ENCODE measurements at places on chromosomes 1 and 21.
A peak's percentile ranks its signal among the peaks of the same experiment; 100 is the strongest.

- no peak for DNase-seq
These were observed 1.2 kb downstream of the ATP2B4 start for GRCh38 chr1:203627851-203628200.

DNA sequence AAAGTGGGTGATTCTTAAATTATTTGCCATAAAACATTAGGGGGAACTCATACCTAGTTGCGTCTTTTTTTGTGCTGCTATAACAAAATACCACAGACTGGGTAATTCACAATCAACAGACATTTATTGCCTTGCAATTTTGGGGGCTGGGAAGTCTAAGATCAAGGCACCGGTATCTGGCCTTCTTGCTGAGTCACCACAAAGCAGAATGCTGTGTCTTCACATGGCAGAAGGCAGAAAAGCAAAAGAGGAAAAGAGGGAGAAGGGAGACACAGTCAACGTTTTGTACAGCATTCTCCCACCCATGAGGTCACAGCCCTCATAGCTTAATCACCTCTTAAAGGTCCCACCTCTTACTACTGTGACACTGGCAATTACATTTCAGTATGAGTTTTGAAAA is 291.0 kb downstream of the CHRM3 start:
- no peak for DNase-seq

DNA sequence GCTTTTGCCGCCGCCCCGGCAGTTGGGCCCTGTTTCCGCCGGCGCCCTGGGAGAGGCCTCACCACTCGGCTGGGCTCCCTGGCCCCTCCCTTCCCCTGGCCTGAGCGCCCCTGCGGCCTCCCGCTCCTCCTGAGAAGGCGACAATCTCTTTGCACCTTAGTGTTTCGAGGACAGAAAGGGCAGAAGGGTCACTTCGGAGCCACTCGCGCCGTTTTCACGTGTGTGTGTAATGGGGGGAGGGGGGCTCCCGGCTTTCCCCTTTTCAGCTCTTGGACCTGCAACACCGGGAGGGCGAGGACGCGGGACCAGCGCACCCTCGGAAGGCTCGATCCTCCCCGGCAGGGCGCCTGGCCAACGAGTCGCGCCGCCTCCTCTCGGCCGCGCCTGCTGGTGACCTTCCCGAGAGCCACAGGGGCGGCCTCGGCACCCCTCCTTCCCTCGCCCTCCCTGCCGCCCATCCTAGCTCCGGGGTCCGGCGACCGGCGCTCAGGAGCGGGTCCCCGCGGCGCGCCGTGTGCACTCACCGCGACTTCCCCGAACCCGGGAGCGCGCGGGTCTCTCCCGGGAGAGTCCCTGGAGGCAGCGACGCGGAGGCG is 432 bp upstream of the SIM2 start:
- DNase-seq = no peak

- no peak for DNase-seq
These were observed 198.4 kb upstream of the PTGFR start for GRCh38 chr1:78292361-78292760.

DNA sequence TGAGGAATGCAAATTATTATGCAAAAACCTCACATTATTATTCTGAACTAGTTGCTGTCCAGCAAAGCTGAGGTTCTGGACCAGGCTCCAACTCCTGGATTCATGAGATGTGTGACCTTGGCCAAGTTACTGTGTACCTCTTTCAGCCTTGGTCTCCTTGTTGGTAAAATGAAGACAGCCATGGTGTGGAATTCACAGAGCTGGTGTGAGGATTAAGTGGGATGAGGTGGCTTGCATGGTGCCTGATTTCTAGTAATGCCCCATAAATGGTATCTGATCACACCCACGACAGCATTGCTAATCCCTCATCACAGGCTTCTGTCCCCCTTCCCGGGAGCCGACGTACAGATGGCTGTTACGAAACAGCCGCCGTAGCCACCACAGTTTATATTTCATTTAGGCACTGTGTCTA is 59.6 kb downstream of the PGBD5 start:
- DNase-seq = no peak

DNA sequence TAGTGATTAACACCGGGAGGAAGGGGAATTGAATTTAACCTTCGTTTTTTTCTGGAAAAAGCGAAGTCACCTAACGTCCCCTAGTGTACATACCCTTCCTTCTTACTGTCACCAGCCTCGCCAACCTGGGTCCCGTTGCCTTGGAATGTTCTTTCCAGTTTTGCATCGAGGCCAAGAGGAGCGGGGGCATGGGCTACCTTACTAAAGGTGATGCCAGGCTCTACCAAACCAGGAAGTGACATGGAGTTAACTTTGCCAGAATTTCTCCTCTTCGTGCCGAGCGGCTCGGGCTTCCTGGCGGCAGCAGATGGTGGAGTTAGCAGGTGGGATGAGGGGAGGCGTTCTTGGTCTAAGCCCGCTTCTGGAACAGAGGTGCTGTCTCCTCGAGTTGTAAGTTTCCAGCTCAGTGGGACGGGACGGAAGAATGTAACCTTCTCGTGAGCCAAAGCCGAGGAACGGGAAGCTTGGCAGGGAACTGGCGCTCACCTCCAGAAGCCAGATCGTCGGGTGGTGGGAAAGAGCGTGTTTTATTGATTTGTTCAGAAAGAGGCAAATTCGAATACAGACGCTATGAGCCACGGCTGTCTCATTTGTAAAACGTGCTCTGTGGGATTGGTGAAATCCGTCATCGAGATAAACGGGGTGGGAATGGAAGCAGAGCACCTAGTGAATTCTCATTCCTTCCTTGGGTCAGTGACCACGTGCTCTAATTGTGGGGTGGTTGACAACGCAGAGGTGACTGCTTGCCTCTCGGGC is 486 bp downstream of the NIPAL3 start:
- no peak for DNase-seq

DNA sequence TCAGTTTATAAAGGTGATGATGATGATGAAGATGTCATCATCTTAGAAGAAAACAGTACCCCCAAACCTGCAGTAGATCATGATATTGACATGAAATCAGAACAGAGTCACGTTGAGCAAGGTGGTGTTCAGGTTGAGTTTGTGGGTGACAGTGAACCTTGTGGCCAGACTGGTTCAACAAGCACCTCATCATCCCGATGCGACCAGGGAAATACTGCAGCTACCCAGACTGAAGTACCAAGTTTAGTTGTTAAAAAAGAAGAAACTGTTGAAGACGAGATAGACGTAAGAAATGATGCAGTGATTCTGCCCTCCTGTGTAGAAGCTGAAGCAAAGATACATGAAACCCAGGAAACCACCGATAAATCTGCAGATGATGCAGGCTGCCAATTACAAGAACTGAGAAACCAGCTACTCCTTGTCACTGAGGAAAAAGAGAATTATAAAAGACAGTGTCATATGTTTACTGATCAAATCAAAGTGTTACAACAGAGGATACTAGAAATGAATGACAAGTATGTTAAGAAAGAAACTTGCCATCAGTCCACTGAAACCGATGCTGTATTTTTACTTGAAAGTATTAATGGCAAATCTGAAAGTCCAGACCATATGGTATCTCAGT is 16.0 kb upstream of the CHAF1B start:
- DNase-seq = no peak

GRCh38 chr1:105793536-105794146 is 1262.8 kb upstream of the PRMT6 start:
- DNase-seq = peak; percentile 0

DNA sequence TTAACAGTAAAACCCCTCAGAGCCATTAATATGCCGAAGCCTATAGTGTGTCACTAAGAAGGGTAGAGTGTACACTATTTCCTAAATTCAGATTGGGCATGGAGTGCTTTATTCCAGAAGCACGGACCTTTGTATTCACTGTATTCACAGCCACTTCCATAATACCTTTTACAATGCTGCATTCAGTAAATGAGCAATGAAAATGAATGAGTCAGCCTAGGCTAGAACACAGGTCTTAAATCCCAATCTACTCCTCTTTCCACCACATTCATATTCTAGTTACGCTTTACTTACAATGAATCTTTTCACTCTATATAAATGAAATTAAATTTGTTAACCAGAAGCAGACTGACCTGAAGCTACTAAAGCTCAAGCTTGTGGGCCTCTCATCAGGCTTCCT is 13.0 kb upstream of the GORAB start:
- DNase-seq = no peak

DNA sequence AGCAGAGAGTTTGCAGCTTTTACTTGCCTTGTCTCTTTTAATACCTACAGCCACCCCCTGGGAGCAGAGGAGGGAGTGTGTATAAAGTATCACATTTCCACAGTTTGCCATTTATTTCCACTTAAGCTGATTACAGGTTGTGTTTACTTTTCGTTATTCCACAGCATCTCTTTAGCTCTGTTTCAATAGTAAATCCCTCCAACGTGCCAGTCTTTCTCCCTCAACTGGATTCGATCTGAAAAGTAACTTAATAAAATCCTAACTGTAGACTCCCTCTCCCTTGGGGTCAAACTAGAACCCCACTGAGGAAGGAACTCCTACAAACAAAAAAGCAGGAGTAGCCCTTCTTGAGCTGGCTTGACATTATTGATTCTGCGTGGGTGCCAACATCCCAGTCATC is 3.1 kb upstream of the FCGR2A start:
- no peak for DNase-seq

DNA sequence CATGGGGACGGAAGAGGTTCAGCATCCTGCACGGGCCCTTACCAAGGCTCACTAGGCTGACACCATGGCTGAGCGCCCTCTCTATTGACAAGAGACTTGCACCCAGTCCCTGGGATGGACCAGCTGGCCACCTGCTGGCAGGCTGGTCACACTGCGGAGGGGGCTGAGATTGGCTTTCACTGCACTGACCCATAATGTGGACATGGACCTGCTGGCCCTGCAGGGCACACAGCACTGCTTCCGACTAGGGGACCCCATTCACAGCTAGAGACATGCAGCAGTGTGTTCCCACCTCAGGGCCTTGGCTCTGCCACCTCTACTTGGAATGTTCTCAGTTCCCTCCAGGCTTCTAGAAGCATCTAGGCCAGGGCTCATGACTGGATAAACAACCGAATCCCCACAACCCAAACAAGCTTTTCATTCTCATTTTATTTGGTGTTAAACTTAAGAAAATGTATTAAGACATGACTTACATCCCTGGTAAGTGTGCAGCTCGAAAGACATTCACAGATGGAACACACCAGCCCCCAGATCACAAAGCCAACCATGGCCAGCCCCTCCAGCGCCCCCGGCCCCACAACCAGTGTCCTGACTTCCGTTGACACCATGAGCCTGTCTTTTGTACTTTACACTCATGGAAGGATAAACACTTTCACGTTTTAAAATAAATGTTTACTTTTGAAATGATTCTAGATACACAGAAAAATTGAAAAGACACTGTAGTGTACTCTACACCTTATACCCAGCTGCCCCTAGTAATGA is 9.3 kb upstream of the SRARP start:
- no peak for DNase-seq

- DNase-seq = no peak
These were observed 198.0 kb downstream of the GRIK1 start for GRCh38 chr21:29741761-29742160.

DNA sequence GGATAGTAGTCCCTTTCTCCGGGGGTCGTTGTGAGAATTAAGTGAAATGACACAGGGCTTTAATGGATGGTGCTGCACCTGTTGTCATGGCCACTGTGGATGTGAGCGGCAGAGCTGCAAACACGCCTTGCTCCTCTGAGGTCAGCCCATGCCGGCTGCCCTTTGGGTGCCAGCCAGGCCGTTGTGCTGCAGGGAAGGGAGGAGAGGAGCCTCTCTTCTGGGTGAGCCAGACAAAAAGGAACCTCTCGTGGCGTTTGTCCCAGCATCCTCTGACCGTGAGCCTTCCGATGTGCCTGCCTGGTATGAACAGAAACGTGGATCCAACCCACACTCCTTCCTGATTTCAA is 383.0 kb upstream of the VAMP3 start:
- DNase-seq = no peak

DNA sequence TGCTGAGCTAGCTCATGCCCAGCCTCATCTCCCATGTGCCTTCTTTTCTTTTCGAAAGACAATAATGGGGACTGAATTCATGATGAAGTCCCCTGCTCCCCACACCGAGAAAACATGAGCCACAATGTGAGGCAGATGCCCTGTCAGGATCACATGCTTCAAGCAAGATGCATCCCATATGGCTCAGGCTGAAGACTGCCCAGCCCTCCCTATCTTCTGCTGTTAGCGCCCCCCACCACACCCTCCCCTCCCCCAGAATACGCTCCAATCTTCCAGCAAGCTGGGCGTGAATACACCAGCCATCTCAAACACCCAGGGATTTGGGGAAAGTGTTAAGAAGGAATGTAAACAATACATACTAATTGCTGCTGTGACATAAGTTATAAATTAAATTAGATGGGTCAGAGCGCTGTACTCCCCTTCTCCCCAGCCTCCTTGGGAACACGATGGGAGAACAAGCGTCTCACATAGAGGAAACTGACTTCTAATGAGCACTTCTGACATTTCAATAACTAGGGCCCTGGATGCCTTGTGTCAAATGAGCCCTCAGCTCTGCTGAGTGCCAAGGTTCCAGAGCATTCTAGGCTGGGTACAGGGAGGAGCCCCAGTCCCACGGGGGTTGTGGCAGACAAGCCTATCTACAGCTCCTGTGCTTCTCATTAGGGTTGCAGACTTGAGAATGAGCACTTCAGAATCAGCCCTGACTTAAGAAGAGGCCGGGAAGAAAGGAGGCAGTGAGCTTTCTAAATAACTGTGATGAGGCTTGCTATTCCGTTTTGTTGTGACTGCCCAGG is 55.6 kb downstream of the TNR start:
- no peak for DNase-seq

DNA sequence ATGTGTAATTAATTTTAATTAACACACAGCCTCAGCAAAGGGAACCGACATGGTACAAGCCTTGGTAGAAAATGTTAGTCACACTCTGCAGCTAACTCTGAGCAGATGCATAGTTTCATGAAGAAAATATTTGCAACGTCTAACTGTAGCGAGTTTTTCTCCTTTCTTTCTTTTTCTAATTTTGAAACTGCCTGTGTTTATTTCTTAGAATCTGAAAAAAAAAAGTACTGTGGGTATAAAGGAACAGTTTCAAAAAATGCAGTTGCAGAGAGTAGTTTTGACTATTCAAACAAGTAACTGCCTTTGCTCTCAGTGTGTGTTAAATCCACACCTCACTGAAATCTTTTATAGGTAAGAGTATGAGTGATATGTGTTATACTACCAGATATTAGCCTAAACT is 149.9 kb upstream of the C1orf105 start:
- peak; percentile 74 for DNase-seq

- DNase-seq = no peak
These were observed 38.9 kb downstream of the SYT2 start for GRCh38 chr1:202671399-202671798.

DNA sequence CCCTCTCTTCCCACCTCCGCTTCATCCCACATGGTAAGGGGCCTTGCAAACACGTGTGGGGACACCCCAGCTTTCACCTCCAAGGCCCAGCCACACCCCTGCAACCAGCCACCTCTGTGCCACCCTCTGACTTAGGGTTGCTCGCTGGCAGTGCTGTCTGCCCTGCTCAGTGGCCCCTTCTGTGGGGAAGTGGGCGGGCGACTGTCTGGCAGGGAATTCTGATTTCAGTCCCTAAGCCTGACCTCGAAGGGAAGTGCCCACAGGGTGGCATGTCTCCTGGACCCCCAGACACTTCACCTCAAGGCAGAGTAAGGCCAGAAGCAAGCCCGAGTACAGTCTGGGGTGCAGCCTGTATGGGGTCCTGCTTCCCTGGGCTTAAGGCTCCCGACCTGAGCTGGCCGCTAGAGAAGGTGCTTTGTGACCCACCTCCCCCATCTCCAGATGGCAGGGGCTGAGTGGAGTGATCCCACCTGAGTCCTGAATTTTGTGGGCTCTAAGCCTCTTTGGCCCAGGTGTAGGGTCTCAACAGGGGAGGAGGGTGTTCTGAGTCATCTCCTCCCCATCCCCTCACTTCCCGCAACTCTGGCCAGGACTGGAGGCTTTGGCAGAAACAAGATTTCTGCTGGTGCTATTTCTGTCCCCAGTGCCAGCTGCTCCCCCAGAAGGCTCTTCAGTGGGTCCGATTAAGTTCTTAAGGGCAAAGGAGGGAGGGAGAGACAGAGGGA is 7.0 kb downstream of the RD3 start:
- no peak for DNase-seq
